ENCODE measurements at places on chromosomes 1 and 21.

DNA sequence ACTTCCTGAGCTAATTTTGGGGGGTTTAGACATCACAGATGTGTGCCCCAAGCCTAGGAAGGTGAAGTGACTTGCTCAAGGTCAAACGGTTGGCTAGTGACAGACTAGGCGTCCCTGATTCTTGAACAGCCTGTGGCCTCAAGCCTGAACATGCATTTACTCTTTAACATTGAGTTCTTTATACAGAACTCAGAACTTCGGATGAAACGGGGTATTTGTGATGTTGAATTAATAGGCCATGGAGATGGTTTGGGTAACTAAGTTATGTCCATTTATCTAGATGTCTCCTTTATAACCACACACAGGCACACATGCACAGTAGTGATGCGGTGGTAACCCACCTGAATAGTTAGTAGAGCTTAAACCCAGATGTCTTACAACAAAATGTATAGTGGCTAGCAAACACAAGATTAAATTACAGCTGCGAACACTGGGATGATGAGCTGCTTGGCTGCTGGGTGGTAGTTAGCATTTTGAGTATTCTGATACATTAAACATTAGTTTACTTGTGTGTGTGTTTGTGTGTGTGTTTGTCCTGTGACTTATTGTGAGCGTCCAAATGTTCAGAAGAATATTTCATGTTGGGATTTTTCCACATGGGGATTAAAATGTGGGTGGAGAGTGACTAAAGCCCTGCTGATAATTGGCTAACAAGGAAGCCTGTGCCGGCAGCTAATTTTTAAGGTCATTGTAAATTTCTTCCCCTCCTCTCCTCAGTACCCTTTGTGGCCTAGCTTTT is 2.3 kb downstream of the ATP1A1 start:
- no peak for DNase-seq

DNA sequence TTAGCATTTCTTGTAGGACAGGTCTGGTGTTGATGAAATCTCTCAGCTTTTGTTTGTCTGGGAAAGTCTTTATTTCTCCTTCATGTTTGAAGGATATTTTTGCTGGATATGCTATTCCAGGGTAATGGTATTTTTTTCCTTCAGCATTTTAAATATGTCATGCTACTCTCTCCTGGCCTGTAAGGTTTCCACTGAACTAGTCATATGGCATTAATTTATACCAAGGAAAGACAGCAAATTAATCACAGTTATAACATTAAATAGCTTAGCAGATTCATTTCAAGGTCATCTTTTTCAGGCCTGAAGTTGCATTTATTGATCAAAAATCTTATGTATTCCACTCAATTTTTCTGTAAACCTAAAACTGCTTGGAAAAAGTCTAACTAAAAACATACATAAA is 54.9 kb downstream of the AK5 start:
- DNase-seq: no peak

DNA sequence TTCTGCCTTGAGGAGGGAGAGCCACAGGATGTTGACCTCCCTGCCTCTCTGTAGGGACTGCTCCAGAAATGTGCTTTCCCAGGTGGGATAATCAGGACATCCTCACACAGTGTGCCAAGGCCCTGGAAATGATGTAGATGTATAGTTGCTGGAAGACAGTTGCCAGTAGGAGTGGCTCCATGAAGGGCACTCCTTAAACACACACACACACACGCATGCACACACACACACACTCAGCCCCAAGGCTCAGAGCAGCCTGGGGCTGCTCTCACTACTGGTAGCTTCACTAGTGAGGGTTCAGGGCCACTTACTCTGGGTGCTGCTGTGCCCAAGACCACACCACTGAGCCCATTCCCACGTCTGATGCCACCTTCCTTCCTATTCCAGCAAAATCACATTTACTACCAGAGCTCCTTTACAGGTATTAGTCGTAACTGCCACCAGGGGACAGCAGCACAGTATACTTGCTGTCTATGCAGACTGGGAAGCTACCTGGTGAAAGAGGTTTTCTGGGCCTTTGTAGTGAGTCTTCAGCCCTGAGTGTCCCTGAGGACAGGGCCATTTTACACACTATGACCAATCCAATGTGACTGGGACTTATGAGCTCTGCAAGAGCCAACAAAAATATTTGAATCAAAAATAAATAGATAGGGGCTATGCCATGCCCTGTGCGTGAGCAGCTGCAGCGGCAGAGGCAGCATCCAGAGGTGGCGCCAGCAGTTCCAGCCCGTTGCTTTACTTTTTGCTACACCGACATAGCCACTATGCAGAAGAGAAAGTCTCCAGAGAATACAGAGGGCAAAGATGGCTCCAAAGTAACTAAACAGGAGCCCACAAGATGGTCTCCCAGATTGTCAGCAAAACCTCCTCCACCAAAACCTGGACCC is 15.0 kb downstream of the CRNN start:
- no peak for DNase-seq

GRCh38 chr1:66439031-66439740 is 94.8 kb upstream of the SGIP1 start:
- no peak for DNase-seq

DNA sequence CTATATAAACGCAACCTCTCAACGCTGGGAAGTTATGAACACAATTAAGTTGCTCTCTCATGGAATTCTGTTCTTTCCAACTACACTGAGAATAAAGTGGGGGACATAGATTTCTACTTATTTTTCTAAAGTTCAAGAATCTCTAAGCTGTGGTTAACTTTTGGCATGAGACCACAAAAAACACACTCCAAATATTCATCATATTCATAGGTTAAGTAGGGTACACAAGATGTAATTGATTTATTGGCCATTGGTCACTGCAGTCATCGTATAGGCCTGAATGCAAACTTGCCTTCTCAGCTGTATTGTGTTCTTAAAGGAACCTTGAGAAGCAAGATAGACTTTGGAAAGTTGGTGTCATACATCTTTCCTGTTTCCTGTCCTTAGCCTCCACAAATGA is 40.3 kb downstream of the PRRX1 start:
- DNase-seq: no peak

- DNase-seq: no peak
Observed at GRCh38 chr1:118963456-118964430, 24.4 kb downstream of the TBX15 start.

- no peak for DNase-seq
Observed at GRCh38 chr1:112239683-112240330, 156.2 kb upstream of the CTTNBP2NL start.

GRCh38 chr1:22869325-22869724 is 103.3 kb downstream of the LACTBL1 start:
- DNase-seq: no peak

GRCh38 chr1:43338001-43338400 is 383 bp downstream of the MPL start:
- DNase-seq: no peak

GRCh38 chr1:202967684-202968281 is 726 bp upstream of the CYB5R1 start:
- DNase-seq: no peak

GRCh38 chr1:7885513-7886404 is 32.9 kb upstream of the UTS2 start:
- no peak for DNase-seq

DNA sequence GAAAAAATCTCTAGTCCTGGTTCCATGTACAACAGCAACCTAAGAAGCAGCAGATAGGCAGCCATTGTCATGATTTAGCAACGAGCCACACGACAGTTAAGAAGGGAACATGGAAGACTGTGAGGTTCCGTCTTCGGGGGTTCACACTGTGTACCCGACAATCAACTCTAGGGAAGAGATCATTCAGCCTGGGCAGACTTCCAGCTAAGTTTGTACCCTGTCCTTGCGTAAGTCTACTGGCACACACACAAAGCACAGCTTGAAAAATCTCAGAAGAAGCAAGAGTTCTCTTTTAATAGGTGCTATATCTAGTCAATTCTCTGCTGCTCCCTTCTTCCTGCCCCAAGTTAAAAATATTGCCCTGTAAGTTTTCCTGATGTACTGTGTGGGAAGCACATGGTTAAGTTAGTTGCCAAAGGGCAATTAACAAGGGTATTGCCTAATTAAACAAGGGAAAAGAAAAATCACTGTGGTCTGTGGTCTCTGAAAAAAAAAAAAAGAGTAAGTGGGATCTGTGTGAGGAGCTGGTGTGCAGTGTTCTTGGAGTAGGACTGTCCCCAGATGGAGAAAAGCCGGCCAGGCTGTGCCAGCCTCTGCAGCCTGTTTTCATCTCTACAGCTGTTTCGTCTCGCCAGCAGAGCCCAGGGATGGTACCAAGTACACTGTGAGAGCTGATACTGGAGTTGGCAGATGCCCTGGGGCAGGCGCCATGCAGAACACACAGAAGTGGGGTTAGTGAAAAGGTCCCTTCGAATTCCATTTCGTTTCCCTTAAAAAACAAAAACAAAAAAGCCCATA is 6.4 kb upstream of the MYBPHL start:
- no peak for DNase-seq

DNA sequence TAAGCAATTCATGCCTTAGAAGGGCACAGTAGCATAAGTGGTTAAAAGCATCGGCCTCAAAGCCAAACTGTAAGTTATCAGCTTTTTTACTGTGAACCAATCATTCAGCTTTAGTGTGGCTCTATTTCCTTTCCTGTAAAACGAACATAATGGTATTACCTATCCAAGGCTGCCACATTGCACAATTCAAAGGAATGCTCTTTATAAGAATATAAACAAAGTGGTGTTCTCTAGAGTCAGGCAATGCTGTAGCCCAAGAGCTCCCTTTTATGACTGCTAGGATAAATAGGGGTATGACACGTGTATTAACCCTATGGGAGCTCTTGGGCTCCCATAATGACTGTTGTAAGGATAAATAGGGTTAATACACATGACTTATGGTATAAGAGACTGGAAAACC is 25.4 kb downstream of the INTS7 start:
- DNase-seq: no peak

Measured in stimulated activated CD8-positive, alpha-beta memory T cell treated with anti-CD3 and anti-CD28 coated beads, Interleukin-4, amount 100 ng/mL, for 1 hour (primary cell).